CD4-positive, alpha-beta T cell treated with Interleukin-2 at 100 ng/mL for 4 hours (primary cell): ENCODE measurements at places on chromosomes 5 and 9.

DNA sequence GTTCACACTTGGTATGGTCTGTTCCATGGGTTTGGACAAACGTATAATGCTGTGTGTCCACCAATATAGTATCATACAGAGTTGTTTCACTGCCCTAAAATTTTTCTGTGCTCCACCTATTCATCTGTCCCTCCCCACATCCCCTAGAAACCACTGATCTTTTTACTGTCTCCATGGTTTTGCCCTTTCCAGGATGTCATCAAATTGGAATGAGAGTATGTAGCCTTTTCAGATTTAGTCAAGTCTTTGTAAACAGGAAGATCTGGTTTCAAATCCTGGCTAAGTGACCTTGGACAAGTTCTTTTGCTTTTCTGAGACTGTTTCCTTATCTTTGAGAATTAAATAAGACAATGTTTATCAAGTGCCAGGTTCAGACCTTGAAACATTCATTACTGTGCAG lies 13.2 kb upstream of the LVRN start:
- DNase-seq, result no peak

GRCh38 chr5:177967221-177967887 lies 28.7 kb downstream of the PROP1 start:
- no peak for DNase-seq

GRCh38 chr9:108534741-108535140 lies 321.0 kb downstream of the ACTL7B start:
- no peak for DNase-seq

DNA sequence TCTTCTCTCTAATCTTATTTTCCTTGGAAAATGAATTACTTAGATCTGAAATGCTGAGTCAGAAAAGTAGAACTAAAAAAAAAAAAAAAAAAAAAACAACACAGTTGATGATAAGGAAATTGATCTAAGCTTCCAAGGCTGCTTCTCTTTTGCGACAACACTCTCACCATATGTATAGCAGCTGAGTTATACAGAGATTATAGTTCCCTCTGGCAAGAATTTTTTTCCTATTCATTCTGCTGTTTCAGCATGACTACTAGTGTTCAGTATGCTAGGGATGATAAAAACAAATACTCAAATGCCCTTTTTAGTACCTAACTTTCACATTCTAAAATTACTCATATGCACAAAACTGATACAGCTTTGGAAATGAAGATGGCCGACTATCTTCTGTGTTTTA lies 267.3 kb downstream of the MLLT3 start:
- DNase-seq, result no peak

- DNase-seq, result no peak
These were observed 112.3 kb downstream of the MARCHF3 start for GRCh38 chr5:126917918-126918614.
